ENCODE measurements at places on chromosomes 2 and 18. TPM values are rescaled to one million over a fixed set of nuclear protein-coding genes. Genes with fewer than 3 reads are reported as not detected.

Gene ST8SIA3
- 0.56 TPM for polyA plus RNA-seq

Gene HOXD1
- 0.12 TPM for polyA plus RNA-seq

Gene KLHL30
- polyA plus RNA-seq: 0.06 TPM

Gene NAT8
- polyA plus RNA-seq: not detected

Gene MYCN
- polyA plus RNA-seq: 1.5 TPM

Gene SLC9A2
- 2.4 TPM for polyA plus RNA-seq

Gene NEUROD1
- 1.4 TPM for polyA plus RNA-seq

Gene PPM1B
- 22.3 TPM for polyA plus RNA-seq

Gene BUB1
- polyA plus RNA-seq: 0.61 TPM

Data from stomach (tissue), 19 donors.